NCI-H1092 (cell line): ENCODE measurements at places on chromosomes 16 and 17.

GRCh38 chr17:17680477-17681186 is 626 bp upstream of the RAI1 start:
- DNase-seq = no peak

DNA sequence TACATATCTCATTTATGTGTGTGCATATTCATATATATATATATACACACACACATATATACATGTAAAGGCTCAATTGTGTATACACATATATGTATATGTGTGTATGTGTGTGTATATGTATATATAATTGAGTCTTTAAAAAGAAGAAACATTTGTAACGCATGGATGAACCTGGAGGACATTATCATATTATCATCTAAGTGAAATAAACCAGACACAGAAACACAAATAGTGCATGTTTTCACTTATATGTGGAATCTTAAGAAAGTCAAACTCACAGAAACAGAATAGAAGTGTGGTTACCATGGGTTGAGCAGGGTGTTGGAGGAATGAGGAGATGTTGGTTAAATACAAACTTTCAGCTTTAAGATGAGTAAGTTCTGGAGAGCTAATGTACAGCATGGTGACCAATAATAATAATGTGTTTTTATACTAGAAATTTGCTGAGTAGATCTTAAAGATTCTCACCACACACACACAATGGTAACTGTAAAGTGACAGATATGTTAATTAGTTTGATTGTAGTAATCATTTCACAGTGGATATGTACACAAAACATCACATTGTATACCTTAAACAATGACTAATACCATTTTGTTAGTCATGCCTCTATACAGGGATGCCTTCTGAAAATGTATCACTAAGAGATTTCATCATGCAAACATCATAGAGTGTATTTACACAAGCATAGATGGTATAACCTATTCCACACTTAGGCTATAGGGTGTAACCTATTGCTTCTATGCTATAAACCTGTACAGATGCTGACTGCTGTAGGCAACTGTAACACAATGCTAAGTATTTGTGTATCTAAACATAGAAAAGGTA is 132.6 kb upstream of the CACNG5 start:
- no peak for DNase-seq

DNA sequence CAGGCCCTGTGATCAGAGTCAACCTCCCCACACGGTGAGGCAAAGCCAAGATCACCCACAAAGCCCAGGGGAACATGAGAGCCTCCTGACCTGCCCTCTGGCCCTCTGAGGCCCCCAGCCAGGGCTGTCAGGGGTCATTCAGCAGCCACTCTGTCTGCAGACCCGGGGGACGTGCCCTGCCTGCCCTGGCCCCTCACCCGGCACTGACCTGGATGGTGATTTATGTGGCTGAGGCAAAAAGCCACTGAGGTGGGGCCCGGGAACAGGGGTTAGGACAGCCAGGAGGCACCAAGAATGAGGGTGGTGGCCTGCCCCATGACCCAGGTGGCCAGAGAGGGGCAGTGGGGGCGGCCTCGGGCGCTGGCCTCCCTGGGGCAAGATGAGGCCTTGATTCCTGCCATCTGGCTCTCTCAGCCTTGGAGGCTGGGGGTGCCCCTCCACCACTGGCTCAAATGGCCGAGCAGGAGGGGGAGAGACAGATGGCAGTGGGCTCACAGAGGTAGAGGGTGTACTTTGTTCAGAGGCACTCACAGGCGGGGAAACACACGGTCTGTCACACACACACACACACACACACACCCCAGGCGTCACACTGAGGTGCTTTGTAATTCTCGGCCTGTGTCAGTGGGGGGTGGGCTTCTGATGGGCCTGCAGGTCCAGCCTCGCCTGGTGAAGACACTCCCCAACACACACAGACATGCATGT is 174.0 kb upstream of the GSE1 start:
- DNase-seq = no peak

DNA sequence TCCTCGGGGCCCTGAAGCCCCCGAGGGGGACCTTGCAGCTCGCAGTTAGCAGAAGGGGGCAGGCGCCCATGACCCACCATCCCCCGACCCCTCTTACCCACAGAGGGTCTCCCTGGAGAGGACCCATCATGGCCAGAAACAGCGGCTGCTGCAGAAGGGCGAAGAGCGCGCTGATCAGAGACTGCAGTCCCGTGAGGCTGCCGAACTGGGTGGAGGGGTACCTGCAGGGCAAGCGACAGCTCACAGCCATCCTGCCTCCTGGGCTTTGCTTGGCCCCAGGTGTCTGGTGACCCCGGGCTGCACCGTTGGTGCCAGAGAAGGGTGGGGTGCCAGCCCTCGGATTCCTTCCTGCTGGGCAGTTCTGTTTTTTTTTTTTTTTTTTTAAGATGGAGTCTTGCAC is 13.9 kb upstream of the PITPNA start:
- DNase-seq = no peak

- DNase-seq = no peak
Measured at GRCh38 chr17:35865412-35866340, 3.0 kb downstream of the HEATR9 start.

- no peak for DNase-seq
Measured at GRCh38 chr17:35891269-35891668, 11.1 kb upstream of the CCL5 start.
